ENCODE measurements at places on chromosomes 7 and 10.

GRCh38 chr7:2845034-2845592 is 1.0 kb upstream of the GNA12 start:
- no peak for DNase-seq

DNA sequence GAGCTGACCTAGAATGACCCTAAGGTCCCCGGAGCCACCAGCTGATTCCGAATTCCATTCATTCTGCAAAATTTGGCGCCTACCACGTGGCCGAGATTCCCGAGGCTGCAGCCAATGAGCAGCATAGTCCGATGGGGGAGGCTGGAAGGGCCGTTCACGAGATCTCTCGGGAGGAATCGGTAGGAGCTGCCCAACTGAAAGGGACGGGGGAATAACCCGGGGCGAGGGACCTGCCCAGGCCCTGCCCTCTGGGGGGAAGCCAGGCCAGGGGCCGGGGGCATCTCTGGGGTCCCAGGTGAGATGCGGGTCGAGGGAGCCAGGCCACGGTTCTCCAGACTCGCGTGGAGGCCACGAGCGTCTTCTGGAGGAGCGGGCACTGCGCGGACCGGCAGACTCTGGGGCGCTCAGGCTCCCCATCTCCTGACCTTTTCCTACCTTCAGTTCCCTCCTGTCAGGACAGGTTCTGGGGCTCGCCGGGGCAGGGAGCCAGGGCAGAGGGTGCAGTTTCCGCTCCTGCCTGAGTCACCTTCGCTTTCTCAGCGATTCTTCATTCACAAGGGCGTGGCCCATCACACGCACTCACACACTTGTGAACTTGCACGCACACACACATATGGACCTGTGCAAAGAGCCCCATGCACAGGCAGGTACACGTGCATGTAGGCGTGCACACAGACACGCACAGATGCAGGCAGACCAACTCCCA is 173.4 kb downstream of the RNF216 start:
- no peak for DNase-seq

DNA sequence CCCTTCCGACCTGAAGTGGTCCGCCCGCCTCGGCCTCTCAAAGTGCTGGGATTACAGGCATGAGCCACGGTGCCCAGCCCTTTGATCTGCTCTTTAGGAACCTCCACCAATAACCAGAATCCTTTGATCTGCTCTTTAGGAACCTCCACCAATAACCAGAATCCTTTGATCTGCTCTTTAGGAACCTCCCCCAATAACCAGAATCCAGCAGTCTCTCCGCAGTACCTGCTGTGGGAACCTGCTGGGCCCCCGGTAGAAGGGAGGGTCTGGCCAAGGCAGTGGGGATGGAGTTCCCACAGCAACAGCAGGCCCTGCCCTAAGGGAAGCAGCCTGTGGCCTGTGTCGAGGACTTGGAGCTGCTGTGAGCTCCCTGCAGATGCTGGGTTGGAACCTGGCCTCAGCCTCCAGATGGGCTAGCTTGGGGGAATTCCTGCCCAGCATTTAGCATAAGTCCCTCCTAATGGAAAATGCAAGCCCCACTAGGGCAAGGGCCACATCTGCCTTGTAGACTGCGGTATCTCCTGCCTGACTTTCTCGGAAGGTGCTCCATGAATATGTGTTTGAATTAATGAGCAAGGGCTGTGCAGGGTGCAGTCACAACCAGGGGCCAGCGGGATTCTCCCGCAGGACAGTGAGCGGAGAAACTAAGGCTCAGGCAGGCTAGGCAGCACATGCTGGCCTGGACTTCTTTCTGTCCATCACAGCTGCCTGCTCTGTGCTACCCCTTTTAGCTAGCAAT is 165.8 kb downstream of the UBE2H start:
- DNase-seq: no peak

DNA sequence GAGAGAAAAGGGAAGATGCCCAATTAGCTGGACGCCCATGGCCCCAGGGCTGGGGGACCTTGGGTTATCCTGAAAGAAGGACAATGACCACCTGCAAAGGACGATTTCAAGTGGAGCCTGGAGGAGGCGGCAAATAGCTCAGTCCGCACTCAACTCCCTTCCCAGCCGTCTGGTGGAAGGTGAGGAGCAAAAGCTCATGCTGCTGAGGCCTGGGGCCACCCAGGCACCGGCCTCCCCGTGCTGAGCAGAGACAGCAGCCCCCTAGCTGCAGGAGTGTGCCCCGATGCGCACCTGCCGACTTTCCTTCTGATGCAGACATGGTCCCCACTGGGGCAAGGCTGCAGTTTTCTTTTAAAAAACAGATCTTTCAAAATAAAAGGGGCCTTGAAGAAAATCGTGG is 7.9 kb downstream of the FAM20C start:
- DNase-seq: no peak

GRCh38 chr7:28811701-28812430 is 146.3 kb downstream of the TRIL start:
- DNase-seq: no peak

- no peak for DNase-seq
These were observed 29.7 kb downstream of the EBF3 start for GRCh38 chr10:129934196-129934925.

DNA sequence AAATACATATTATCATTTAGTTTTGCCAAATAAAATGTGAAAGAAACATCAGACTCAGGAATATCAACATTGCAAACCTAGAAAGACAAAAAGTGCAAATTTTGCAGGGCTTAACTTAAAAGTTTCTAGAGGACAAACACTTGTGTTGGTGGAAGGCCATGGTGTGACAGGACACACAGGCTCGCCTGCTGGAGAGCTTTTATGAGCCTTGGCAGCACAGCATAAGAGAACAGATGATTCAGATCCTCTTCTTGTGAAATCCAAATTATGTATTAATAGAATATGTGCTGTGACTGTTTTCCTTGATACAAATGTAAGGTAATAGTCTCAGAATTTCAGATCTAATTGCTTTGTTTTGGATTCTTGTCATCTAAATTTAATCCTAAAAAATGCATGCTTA is 72.9 kb upstream of the ABCB5 start:
- DNase-seq: no peak

DNA sequence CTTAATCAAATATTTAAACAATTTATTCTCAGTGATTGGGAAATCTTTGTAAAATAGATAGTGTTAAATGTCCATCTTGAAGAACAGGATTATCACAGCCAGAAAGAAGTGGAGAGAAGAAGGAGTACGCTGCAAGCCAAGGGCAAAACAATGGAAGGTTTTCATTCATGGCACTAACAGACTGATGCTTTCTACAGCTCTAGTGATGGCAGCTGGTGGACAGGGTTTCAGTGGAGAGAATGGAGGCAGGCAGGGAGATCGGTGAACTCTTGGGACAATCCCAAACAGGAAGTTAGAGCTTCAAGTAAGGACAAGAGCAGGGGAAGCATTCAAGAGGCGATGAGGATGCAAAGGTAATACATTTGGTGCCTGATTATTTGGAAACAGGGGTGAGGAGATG is 207.0 kb downstream of the JAZF1 start:
- DNase-seq: no peak

Data from C1 segment of cervical spinal cord (tissue), 14 donors.